Choroid plexus epithelial cell (primary cell): ENCODE measurements at places on chromosomes 1 and 21.

DNA sequence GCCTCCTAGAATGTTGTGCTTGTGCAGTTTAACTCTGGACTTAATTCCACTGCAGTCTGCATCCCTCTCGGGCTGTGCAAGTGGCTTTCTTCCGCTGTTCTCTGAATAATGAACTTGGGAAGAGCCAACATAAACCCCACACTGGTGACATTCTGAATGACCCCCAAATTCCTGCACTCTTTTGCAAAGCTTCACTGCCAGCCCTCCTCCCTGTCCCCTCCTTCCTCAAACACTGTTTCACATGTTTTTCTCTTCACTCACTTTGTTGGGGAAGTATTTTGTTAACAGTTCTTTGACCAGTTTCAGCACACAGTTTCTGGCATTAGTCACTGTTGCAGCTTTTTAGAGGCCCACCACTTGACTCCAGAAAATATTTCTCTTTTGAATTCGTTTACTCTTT is 39.7 kb downstream of the GNG12 start:
- peak; percentile 85 for DNase-seq

DNA sequence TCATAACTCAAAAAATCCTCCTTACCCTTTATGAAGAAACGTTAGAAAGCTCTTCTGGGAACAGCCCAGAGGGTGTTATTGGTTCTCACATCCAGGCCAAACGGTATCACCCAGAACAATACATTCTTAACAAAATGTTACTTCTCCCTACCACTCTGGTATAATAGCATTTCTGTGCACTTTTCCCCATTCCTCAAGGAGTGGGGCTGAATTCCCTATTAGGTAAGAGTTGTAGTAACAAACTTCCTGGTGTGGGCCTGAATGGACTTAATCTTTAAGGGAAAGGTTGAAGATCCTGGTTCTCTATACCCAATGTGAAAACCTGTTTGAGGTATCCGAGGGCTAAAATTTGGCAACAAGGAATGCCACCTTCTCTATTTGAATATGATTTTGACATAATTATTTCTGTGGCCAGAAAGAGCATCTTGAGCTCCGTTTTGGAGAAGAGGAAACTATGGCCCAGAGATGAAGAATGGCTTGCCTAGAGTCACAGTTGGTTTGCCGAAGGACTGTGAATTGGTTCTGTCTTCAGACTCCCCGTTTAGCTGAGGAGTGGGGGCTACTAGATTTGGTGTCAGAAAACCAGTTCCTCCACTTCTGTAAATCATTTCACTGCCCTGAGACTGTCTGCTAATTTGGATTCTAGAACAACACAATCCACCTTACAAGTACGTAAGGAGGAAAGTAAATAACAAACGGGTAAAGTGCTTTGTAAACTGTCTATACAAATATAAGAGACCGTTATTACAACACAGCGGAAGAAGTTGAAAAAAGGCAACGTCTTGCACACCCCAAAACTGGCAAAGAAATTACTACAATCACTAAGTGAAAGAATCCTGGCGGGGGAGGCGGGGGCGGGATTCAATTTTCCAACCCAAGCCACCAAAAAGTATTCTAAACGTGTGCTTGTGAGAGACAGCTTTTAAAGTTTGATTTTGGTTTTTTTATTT is 2.3 kb downstream of the ANP32E start:
- DNase-seq, result no peak

DNA sequence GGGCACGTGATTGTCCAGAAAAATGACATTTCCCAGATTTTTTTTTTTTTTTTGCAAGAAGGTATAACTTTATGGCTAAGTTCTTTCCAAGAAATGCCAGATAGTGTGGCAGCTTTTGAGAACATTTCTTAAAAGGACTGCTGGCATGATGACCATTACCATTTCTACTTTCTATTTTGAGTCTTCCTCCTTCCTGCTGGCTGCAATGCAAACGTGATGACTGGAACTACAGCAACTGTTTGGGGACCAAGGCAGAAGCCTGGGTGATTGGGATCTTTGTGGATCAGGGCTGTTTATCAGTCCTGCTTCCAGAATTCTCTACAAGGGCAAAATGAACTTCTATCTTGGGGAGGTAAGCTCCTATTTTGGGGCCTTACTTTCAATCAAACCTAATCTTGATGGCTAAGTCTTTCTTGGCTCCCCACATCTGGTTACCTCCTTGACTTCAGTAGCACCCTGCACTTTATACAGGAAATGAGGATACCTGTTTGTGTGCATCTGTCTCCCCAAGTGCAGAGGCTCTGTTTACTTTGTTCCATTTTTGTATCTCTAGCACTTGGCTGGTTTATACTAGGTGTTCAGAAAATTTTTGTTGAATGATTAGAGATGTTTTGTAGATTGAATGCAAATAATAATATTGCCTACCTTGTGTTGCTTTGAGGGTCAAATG is 3.7 kb upstream of the DDX20 start:
- no peak for DNase-seq

DNA sequence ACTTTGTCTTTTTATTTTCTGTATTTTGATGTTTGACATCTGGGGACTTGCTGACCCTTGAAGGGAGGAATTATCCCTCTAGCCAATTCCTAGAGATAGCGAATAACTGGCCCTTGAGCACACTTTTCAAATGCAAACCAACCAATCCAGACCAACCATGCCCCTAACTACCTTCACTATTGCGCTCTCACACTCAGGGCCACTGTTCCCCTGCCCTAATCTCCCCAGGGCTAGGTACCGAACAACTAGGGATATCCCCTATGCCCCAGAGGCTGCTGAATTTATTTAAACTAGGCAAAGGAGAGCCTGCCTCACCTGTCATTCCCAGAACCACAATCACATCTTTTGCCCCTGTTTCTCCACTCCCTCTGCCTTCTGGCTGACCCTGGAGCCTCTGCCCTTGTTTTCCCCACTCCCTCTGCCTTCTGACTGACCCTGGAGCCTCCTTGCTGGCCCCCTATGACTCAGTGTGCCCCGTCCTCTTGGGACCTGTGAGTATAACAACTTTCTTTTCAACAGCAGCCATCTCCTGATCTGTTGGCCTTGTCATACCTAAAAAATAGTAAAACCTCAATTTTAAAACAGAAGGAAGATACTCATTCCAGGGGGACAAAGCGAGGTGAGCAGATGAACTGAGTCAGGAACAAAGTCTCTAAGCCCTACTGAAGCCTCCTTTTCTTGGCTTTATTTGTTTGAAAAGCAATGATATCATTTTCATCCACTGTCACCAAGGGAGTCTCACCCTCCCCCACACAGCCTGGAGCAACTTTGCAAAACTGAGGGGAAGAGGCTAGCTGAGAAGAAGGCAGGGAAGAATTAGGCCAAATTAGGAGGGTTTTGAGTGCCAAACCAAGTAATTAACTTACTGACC is 115.5 kb downstream of the NMNAT2 start:
- DNase-seq, result no peak

DNA sequence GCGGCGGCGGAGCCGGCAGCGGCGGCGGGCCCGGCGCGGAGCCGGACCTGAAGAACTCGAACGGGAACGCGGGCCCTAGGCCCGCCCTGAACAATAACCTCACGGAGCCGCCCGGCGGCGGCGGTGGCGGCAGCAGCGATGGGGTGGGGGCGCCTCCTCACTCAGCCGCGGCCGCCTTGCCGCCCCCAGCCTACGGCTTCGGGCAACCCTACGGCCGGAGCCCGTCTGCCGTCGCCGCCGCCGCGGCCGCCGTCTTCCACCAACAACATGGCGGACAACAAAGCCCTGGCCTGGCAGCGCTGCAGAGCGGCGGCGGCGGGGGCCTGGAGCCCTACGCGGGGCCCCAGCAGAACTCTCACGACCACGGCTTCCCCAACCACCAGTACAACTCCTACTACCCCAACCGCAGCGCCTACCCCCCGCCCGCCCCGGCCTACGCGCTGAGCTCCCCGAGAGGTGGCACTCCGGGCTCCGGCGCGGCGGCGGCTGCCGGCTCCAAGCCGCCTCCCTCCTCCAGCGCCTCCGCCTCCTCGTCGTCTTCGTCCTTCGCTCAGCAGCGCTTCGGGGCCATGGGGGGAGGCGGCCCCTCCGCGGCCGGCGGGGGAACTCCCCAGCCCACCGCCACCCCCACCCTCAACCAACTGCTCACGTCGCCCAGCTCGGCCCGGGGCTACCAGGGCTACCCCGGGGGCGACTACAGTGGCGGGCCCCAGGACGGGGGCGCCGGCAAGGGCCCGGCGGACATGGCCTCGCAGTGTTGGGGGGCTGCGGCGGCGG is 1.0 kb downstream of the ARID1A start:
- no peak for DNase-seq

- no peak for DNase-seq
These were observed 131.9 kb upstream of the USP24 start for GRCh38 chr1:55347041-55347440.

- DNase-seq, result no peak
These were observed 143.0 kb downstream of the ELAVL4 start for GRCh38 chr1:50251702-50252101.

DNA sequence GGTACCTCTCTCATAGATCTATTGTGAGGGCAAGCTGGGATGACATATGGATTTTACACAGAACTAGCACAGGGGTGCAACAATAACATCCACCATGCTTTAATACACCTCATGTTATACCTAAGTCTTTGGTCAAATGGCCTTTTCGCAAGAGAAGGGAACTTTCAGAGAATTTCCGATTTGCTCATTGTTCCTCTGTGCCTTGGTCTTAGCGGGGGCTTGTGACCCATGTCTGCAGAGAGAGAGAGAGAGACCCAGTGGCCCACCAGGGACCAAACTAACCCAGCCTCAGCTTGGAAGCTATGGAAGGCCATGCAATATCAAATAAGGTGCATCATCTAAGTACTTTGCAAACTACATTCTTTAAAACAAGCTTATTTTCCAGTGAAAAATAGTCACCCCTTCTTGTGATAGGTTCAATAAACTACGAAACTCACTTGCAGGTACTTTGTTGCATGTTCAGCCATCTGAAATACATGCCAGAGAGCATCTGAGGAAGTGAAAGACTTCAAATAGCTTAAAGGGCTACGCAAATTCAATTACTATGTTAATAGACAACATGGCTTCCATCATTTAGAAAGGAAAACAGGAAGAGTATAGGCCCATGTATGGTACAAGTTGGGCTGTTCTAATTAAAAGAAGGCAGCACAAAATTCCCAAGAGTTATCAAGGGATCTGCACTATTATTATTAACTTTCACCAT is 100.7 kb downstream of the KCNN3 start:
- DNase-seq, result no peak

DNA sequence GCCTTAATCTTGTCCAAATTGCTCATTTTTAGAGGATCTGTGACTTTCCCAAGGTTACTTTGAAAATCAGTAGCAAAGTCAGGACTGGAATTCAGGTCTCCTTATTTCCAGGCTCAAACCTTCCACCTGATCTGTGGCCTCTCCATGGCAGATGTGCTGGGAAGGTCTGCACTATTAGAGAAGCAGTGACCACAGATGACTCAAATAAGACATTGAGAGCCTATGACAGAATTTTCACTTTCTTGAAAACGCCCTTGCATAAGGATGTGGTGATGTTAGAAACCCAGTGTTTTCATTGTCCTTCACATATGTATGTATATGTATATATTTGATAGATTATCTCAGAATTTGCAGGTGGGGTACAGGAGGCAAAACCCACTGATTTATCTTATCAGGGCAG is 45.3 kb downstream of the TTC39A start:
- DNase-seq, result no peak

DNA sequence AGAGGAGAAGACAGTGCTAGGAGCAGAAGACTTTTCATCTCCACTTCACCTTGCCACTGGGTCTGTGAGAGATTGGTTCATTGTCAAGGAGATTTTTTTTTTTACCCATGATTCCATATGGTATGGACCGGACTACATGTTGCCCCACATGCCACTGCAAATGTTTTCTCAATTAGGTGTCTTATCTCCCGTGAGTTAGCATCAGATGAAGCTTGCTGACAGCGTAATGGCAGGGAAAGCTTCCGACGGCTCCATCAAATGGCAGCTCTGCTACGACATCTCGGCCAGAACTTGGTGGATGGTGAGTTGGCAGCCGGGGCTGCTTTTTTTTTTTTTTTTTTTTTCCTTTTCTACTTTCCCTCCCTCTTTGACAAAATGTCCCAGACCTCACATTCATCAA is 217.2 kb upstream of the NFIA start:
- no peak for DNase-seq

DNA sequence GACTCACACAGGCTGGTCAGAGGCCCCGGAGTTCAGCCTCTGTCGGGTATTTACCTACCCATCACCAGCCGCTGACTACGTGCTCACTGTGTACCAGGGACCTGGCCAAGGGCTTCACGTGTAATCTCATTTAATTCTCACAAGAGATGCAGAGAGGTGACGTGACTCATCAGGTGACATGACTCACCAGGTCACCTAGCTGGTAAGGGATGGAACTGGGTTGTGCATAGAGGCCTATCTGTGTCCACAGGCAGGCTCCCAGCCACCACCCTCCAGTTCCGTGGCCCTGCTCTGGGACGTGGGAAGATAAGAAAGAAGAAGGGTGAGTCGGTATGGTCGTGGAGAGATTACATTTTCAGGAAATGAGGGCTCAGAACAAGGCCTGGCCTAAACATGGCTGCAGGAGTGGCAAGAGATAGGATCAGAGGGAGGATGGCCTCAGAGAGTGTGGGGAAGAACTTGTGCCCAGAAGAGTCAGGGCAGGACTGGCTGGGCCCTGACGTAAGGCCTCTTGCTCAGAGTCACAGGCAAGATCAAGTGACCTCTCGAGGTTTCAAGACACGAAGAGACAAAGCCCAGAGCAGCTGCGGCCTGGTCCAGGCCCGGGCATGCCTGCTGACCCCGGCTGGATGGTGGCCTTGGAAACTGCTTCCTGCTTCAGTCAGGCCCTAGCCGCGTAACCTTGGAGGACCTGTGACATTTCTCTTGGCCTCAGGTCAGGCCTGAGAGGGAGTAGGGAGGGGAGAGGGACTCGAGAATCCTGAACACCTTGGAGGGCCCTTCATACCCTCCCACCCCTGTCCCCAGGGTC is 52.7 kb upstream of the WASF2 start:
- DNase-seq, result peak; percentile 71

GRCh38 chr1:35748326-35748725 is 21.5 kb downstream of the CLSPN start:
- DNase-seq, result no peak

GRCh38 chr1:203039609-203040512 is 13.6 kb downstream of the PPFIA4 start:
- DNase-seq, result no peak

DNA sequence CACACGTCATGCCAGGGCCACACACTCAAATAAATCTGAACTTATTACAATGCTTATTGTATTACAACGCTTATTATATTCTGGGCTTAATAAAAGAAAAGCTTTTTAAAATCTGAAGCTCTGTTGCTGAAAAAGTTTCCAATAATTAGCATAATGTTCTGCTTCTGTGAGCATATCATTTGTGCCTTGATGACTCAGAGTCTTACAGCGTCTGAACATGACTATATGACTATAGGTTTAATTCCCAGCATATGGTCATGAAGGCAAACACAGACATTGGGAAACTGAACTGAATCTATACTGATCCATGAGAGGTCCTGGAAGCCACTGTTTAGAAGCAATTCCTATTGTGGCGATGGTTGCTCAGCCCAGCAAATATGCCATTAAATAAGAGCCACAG is 66.3 kb downstream of the SIM2 start:
- DNase-seq, result no peak

- DNase-seq, result no peak
These were observed 37.3 kb upstream of the ZSWIM5 start for GRCh38 chr1:45243476-45244343.
